ENCODE measurements at places on chromosomes 1 and 21.

DNA sequence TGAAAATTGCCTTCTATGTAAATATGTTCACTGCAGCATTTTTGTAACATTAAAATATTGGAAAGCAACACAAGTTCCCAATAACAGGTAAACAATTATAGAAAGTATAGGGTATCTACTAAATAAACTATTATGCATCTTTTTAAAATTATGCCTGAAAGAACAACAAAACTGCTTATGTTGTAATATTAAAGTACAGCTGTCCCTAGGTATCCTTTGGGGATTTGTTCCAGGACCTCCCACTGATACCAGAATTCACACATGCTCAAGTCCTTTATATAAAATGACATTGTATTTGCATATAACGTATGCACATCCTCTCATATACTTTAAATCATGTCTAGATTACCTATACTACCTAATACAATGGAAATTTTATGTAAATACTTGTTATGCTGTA is 121.8 kb upstream of the TNFSF4 start:
- DNase-seq = no peak

- no peak for DNase-seq
Observed at GRCh38 chr1:159958719-159959380, 4.8 kb upstream of the SLAMF9 start.

GRCh38 chr1:246450611-246451251 is 56.3 kb downstream of the SMYD3 start:
- no peak for DNase-seq

DNA sequence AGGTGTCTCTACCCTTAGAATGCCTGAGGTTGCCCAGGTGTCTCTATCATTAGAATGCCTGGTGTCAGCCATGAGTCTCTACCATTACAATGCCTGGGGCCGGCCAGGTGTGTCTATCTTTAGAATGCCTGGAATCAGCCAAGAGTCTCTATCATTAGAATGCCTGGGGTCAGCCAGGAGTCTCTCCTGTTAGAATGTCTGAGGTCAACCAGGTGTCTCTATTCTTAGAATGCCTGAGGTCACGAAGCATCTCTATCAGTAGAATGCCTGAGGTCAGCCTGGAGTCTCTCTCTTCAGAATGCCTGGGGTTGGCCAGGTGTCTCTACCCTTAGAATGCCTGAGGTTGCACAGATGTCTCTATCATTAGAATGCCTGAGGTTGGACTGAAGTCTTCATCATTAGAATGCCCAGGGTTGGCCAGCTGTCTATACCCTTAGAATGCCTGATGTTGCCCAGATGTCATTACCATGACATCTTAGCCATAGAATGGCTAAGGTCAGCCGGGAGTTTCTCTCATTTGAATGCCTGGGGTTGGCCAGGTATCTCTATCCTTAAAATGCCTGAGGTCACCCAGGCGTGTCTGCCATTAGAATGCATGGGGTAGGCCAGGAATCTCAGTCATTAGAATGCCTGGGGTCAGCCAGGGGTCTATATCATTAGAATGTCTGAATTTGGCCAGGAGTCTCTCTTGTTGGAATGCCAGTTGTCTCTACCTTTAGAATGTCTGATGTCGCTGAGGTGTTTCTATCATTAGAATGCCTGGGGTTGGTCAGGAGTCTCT is 44.0 kb downstream of the RNF187 start:
- DNase-seq = no peak

DNA sequence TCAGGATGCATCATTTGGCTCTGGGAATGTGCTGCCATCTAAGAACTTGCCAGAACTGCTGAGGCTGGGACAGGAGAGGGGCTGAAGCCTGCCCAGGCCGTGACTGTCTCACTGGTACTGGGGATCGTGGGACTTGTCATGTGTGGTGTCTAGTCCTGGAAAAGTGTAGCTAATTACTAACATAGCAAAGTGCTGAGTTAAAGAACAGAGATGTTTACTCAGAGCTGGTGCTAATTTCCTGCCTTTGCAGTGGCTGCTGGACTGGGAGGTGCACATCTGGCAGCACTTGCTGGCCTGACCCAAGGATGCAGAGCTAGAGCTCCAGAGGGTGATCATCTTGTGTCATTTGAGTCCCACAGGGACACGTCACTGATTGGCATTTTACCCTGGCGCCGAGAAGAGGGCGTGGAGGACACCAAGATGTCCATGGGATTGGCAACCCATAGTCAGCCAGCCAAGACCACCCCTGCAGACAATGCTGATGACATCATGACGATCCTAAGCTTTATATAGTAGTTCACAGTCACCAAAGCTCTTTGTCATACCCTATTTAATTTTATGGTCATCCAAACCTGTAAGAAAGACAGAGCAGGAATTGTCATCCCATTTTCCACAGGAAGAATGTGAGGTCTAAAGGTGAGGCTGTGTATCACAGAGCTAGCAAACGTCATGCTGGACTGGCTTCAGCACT is 110.1 kb upstream of the SLC44A3 start:
- no peak for DNase-seq

DNA sequence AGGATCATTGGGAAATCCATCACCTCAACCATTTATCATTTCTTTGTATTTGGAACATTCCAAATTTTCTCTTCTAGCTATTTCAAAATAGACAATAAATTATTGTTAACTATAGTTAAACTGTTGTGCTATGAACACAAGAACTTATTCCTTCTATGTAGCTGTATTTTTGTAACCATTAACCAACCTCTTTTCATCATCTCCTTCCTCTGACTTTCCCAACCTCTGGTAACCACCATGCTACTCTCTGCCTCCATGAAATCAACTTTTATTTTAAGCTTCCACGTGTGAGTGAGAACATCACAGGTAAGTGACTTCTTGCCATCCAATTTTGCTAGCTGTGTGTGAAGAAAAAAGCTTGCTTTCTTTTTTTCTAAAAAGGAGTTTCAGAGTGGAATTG is 418 bp downstream of the IFI44L start:
- no peak for DNase-seq

DNA sequence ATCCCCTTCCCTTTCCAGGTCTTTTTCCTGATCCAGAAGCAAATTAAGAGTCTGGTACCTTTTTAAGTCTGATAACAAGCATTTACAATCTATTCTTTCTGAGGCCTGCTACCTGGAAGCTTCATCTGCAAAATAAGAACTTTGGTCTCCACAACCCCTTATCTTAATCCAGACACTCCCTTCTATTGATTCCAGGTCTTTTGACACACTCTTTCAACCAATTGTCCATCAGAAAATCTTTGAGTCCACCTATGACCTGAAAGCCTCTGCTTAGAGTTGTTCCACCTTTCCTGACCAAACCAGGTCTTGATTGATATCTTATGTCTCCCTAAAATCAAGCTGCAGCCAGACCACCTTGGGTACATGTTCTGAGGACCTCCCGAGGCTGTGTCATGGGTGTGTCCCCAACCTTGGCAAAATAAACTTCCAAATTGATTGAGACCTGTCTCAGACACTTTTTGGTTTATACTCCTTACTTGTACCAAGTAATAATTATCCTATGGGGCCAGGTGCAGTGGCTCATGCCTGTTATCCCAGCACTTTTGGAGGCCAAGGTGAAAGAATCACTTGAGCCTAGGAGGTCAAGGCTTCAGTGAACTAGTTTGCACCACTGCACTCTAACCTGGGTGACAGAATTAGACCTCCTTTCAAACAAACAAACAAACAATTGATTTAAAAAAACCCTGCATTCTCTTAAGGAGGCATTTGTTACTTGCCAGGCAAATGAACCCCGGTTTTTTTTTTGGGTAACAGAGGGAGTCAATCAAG is 126.1 kb downstream of the MAP3K21 start:
- DNase-seq = no peak

GRCh38 chr1:25718732-25719131 is 81.3 kb upstream of the SELENON start:
- no peak for DNase-seq

GRCh38 chr1:40384413-40384762 is 10.9 kb downstream of the SMAP2 start:
- DNase-seq = no peak

Data from NK-92 treated with Interleukin-12 subunit alpha and Interleukin-12 subunit beta, amount 100 ng/mL, for 24 hours (cell line).